ACHN (cell line): ENCODE measurements at places on chromosomes 2 and 18.

DNA sequence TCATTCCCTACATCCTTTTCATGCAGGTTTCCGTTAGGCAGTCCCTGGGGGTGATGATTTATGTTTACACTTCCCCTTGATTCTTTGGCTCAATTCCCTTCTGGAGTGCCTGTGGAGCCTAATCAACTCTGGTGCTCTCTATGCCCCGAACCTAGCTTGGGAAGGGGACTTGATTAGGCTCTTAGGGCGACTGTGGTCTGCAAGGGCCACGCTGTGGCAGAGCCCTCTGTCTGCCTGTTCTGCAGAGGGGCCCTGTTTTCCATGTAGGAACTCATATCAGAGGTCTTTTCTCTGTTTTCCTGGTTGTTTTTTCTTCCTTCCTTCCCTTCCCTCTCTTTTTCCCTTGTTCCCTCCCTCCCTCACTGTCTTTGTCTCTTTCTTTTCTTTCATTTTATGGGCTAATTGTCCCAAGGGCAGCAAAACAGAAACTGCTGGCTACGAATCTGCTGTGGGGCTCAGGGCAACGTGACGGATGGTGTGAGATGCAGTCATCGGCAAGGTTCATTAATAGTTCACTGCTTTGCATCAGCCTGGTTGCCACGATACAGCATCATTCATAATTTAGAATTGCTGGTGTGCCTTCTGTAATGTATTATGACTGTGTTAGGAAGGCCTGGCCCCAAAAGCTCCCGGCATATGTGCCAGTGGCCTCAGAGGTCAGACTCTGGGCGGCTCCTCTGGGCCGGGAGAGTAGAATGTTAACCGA is 134.5 kb downstream of the NAPG start:
- no peak for DNase-seq

- DNase-seq: no peak
These were observed 78.9 kb downstream of the AFF3 start for GRCh38 chr2:100063459-100063953.

- DNase-seq: no peak
These were observed 117.9 kb downstream of the SPHKAP start for GRCh38 chr2:228063558-228063957.

- no peak for DNase-seq
These were observed 33.2 kb downstream of the MYO5B start for GRCh38 chr18:50161597-50162205.

DNA sequence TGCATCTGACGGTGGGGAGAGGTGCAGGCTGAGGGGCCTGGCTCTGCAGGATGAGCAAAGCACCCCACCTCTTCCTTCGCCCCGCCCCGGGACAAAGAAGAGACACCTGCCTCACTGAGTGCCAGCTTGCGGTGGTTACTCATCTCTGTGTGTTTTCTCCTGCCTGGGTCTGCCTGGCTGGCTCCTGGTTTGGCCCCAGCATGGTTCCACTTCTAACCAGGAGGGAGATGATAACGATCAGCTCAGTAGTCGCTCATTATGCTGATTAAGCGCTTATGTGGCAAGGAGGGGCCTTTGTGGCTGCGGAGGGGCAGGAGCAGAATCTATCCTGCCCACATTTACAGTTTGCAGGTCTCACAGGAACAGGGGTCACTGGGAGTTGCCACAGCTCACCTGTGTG is 68.7 kb upstream of the EDAR start:
- DNase-seq: no peak

- DNase-seq: no peak
These were observed 74.3 kb upstream of the TNP1 start for GRCh38 chr2:216934151-216934550.

- DNase-seq: no peak
These were observed 185.4 kb upstream of the FAM98A start for GRCh38 chr2:33784488-33784887.

GRCh38 chr2:105442056-105442455 is 43.2 kb upstream of the FHL2 start:
- DNase-seq: no peak

- peak; percentile 4 for DNase-seq
These were observed 6.8 kb upstream of the CTAGE1 start for GRCh38 chr18:22424565-22424963.

DNA sequence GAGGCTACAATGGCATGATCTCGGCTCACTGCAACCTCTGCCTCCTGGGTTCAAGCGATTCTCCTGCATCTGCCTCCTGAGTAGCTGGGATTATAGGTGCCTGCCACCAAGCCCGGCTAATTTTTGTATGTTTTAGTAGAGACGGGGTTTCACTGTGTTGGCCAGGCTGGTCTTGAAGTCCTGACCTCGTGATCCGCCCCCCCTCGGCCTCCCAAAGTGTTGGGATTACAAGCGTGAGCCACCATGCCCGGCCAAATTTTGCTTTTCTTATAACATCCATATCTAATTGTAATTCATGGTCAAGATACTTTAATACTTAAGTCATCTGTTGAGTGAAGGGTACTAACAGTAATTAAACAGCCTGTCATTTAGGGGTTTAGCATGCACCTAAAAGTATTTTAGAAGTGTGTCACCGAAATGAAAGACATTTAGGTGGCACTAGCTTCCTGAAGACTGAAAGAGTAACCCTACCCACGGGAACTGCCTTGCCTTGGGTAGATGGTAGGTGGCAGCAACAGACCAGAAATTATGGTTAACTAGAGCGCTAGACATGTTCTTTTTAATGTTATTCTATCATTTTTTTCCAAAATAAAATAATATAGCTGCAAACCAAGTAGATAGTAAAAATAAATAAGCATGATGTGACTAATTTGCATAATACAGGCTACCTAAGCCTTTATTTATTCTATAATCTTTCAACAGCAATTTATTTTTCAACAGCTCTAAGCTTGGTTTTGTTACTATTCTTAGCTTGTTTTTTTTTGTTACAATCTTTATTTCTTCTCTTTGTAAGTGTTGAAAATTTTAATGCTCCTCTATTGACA is 8.6 kb upstream of the ACYP2 start:
- peak; percentile 65 for DNase-seq

DNA sequence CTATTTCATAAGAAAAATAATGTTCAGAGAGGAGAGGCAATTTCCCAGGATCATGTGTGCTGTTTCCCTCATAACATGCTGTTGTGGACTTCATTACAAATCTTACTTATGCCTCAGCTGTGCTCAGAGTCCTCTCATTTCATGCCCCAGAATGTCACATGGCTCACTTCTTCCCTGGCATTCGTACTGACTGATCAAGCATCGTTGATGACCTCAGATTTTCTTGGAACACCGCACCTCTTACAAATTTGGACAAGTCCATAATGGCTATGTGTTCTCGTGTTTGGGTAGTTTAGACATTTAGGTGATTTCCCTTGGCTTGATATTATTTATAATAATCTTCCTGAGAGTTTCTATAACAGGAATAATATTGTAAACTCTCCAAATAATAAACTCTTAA is 32.9 kb downstream of the SERPINB7 start:
- no peak for DNase-seq

DNA sequence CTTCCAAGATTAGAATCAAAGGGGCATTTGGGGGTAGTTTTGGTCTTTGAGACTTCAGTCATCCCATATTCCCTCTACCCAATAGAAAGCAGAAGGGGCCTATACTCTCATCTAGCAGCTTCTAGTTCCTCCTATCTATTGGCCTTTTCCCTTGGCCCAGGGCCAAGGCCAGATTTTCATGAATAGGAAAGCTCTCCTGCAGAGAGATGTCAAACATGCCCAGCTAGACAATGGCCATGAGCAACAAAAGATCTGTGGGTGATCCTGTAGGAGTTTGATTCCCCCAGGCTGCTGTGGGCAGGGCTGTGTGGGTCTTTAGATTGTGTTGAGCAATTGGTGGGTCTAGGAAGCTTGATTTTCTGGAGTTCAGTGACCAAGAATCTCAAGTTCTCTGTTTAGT is 2.9 kb upstream of the ADCYAP1 start:
- DNase-seq: no peak

DNA sequence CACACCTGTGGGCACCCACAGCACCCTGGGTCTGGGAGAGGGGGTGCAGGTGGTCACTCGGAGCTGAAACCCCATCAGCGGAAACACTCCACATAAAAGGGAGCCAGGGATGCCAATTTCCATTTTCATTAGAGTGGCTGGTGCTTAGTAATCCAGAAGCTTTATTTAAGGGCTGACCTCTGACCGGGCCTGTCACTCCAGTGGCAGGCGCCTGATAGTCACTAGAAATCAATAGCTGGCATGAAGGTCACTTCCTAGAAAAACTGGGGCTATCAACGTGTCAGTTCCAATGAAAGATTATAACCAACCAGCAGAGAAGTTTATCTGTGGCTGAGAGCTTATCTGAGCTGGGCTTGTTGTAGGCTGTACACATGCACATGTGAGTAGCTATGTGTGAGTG is 333.7 kb upstream of the SKOR2 start:
- no peak for DNase-seq

DNA sequence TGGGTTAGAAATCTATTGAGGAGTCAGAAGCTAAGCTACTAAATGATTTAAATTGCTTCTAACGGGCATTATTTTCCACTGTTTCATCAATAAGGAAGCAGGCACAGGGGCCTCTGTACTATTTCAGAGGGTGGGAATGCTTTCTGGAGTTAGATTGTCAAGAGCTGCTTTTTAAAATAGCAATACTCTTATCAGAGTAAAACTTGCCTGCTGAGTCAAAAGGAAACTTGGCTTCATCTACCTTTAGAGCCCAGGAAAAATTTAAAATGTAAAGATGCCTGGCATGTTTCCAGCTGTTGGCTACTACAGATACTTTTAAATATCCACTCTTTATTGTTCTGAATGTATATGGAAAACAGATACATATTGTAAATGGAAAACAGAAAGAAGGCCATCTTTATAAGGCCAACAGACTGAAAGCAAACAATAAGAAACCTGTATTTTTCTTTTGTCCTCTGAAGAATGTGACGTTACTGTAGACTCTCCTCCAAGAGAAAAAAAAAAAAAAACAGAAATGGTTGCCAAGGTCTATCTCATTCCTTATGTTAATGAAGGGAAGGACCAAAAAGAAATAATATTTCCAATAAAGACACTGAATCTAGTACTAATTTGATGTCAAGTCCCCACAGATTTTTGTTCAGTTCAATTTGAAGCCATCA is 79.1 kb downstream of the FIGN start:
- no peak for DNase-seq

- DNase-seq: no peak
These were observed 129.3 kb downstream of the ZNF236 start for GRCh38 chr18:76951456-76952247.

DNA sequence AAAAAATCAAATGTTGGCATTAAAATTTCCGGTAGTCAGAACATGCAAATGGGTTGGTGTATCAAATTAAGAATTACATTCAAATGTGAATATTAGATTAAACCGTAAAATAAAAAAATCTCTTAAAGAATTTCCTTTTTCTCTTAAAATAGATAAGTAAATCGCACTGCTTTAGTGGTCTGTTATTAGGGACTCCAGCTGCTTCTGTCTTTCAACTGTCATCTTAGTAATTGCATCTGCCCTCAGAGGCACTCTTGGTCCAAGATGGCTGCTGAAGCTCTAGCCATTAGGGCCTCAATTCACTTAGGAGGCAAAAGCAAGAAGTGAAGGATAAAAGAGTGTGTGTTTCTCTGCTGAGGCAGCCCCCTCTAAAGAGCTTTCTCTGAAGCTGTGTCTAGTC is 132.4 kb downstream of the MGAT5 start:
- no peak for DNase-seq

GRCh38 chr18:4108016-4108415 is 347.1 kb downstream of the DLGAP1 start:
- DNase-seq: no peak

DNA sequence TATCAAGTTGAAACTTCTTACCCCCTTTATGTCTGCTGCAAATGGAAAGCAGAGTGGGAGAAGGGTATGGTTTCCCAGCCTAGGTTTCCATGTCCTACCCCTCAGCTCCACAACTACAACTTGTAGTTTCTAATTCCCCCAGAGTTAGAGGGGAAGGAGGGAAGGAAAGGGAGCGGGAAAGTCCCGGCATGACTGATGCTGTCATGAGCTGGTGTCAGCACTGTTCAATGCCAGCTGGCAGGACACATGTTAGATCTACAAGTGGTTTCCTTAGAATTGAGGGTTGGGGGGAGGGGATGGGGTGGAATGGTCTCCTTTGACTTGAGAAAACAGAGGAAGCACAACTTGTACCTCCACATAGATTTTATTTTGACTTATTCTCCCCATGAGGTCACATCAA is 194.0 kb downstream of the MBD2 start:
- no peak for DNase-seq

- DNase-seq: no peak
These were observed 158.7 kb downstream of the PXDN start for GRCh38 chr2:1585635-1586034.

DNA sequence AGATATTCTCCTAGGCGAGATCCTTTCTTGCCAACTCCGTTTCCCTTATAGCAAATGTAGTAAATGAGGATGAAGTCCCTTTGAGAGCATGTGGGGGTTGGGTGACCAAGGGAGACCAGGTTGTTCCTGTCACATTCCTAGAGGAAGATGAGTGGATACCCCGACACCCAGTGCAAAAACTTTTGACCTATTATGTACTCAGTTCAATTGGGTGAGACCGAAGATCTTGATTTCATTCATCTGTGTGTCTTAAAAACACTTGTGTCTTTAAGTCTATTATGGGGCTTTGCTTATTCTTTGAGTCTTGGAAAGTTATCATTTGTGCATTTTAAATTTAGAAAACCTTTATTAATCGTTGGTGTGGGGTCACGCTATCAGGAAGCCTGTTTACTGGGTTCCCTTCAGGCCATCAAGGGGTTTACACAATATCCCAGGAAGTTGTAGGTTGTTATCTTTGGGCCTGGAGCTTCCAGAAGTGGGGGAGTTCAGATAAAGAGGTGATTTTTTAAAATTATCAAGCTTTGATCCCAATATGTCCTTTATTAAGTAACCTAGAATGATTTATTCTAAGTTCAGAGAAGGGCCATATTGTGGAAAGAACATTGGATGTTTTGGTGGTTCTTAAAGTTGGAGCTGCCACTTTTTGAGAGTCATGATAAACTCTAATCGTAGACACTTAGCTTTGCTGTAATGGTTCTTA is 2.8 kb downstream of the RHOB start:
- no peak for DNase-seq

GRCh38 chr2:234421-234820 is 29.4 kb downstream of the SH3YL1 start:
- DNase-seq: no peak

- DNase-seq: no peak
These were observed 5.3 kb downstream of the MLPH start for GRCh38 chr2:237492137-237492890.
